ENCODE measurements at places on chromosomes 5 and 9. TPM values are rescaled to one million over a fixed set of nuclear protein-coding genes. Genes with fewer than 3 reads are reported as not detected.
A peak's percentile ranks its signal among the peaks of the same experiment; 100 is the strongest.

GRCh38 chr9:104080983-104081382, 13.1 kb upstream of the SMC2 start:
- DNase-seq, result no peak

GRCh38 chr5:179118338-179118737, 58.2 kb downstream of the ZNF354C start:
- DNase-seq, result no peak

GRCh38 chr5:55538661-55539060, 3.9 kb upstream of the PLPP1 start:
- DNase-seq, result no peak

- DNase-seq, result no peak
These were observed 5.1 kb upstream of the GNPDA1 start for GRCh38 chr5:142017832-142018427.

DNA sequence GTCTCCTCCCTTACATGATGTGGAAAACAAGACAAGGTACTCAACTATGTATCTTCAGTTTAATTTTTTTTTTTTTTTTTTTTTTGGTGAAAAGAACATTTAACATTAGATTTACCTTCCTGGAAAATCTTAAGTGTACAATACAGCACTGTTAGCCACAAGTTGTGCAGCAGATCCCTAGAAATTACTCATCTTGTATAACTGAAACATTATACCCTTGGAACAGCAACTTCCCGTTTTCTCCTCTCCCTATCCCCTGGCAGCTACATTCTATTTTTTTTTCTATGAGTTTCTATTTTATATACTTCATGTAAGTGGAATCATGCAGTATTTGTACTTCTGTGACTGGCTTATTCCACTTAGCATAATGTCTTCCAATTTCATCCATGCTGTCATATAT, 421.9 kb upstream of the FTMT start:
- no peak for DNase-seq

GRCh38 chr5:109739741-109740728, 50.3 kb downstream of the MAN2A1 start:
- DNase-seq, result peak; percentile 47

GRCh38 chr5:74477761-74478160, 162.8 kb downstream of the ENC1 start:
- DNase-seq, result no peak

SMIM33 gene
- 0.12 TPM for polyA plus RNA-seq

MEGF9 gene
- 15.6 TPM for polyA plus RNA-seq

DNA sequence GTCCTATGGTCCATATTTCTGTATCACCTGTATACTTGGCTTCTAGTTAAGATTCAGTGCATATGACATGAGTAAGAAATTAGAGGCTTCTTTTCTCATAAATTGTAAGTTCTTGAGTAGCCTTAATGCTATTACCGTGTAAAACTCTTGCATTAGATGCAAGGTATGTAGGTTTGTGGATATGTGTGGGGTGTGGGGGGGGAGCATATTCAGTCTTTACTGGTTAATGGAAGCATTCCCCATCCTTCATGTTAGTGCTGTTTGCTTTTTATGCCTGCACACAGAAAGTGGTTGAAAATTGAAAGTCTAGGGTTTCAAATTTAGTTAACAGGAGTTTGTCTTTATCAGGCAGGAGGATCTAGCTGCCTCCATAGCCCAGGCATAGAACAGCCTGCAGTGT, 16.1 kb downstream of the RAI14 start:
- DNase-seq, result no peak

SV2C gene
- 0.13 TPM for polyA plus RNA-seq

CRHBP gene
- polyA plus RNA-seq, result 20.7 TPM

DNA sequence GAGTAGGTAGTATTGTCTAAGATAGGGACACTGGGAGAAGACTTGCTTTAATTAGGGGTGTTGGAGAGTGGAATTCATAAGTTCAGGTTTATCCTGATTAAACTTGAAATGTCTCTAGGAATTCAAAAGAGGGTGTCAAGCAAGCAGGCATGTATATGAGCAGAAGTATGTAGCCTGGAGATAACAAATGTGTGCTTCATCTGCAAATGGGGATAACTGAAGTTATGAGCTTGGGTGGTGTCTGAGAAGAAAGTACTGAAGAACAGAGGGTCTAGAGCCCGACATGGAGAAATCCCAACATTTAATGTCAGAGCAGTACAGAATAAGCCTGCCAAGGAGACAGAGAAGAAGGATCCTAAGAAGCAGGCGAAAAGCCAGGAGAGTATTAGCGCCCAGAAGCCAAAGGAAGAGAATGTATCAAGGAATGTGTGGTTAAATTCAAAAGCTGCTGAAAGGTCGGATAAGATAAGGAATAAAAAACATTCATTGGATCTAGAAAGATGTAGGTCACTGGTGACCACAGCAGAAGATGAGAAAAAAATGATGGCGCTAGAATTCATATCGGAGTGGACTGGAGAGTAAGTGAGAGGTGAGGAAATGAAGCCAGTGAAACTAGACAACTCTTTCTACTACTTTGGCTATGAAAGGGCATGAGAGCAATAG, 401.5 kb upstream of the PIK3R1 start:
- no peak for DNase-seq

DNA sequence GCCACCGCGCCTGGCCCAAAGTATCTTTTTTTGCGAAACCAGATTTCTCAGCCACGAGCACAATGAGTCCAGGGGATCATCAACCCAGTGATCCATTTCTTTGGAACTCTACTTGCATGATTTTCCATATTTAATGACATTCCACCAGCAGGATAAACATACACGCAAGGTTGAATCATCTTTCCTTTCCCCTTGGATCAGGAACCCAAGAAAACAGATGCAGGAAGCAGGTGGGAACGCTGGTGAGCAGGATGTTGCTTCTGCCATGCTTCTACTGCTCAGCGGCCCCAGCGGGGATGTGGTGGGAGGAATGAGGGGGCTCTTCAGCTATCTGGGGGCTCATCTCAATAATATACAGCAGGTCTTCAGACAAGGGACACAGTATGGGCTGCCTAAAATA, 118.2 kb downstream of the SEC61B start:
- DNase-seq, result no peak

DNA sequence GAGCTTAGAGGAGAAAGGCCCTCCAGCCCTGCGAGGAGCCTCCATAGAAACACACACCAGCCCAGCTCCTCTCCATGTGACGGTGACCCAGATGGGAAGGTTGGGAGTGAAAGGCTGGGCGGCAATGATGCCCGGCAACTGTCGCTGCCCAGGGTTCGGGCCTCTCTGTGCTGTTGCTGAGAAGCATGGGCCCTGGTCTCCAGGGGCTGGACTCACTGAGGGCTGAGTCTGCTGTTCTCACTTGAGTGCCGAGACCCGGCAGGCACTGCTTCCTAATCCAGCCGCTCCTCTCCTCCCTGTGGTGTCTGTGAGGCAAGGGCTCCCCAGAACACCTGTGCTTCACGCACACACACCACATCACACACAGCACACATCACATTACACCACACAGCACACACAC, 493.6 kb downstream of the GADD45G start:
- DNase-seq, result no peak

TAF11L5 gene
- polyA plus RNA-seq, result not detected

DNA sequence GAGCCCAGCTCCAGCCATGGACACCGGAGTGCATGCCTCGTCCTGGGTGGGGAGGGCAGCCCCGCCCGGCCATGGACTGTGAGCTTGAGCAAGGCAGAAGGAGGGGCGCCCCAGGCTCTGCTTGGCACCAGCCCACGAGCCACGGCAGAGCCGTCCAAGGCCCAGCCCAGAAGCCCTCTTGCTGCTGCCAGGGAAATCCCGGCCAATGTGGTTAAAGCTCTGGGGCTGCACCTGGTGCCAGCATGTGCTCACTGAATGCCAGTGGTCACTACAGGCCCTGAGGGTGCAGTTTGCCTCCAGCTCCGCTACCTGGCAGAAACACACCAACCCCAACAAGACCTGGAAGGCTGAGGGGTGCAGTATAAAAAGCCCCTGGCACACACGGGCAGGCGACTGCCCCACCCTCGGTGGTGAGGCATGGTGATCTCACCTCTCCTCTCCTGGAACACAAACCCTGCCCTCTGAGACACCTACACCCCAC, 11.8 kb downstream of the BRD3 start:
- DNase-seq, result no peak

C9orf50 gene
- polyA plus RNA-seq, result 0.78 TPM

DNA sequence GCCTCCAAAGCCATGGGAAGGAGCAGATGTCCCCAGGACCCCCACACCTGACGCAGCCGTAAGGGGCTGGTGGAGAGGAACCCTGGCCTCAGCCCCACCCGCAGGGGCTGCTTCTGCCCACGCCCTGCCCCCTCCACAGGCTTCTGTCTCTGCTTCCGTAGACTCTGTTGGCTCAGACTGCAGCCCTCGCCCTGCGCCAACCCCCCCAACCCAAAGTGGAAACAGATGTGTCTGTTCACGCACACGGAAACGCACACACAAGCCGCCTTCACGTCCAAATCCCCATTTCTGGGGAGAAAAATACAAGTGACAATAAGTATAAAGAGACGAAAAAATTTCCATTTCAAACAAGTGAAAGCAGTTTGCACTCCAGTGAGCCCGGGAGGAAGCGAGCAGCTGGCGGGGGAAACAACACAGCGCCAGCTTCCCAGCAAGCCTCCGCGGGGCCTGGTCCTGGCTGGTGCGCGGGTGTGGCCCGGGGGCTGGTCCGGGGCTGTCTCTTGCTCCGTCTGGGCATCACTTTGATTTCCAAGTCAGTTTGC, 32.6 kb upstream of the RXRA start:
- DNase-seq, result peak; percentile 34

C9orf153 gene
- polyA plus RNA-seq, result 0.13 TPM

MLLT3 gene
- 27.3 TPM for polyA plus RNA-seq

- DNase-seq, result no peak
These were observed 10.0 kb upstream of the NDST1 start for GRCh38 chr5:150497989-150498317.

DNA sequence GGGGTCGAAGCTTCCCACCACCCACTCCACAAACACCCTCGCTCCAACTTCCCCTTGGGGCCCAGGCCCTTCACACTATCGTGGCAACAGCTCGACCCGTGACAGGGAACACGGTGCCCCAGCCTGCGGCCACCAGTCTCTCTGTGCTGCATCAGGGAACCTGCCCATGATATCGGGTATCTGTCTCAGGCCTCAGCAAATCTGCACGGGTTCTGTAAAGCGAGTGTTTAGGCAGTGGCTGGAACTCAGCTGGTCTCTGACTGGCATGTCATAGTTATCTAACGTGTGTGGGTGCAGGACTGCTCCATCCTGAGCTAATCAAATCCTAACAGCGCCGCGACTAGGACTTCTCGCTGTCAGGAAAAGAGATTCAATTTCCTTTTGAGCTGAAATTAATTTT, 42.9 kb downstream of the DBH start:
- DNase-seq, result no peak

DNA sequence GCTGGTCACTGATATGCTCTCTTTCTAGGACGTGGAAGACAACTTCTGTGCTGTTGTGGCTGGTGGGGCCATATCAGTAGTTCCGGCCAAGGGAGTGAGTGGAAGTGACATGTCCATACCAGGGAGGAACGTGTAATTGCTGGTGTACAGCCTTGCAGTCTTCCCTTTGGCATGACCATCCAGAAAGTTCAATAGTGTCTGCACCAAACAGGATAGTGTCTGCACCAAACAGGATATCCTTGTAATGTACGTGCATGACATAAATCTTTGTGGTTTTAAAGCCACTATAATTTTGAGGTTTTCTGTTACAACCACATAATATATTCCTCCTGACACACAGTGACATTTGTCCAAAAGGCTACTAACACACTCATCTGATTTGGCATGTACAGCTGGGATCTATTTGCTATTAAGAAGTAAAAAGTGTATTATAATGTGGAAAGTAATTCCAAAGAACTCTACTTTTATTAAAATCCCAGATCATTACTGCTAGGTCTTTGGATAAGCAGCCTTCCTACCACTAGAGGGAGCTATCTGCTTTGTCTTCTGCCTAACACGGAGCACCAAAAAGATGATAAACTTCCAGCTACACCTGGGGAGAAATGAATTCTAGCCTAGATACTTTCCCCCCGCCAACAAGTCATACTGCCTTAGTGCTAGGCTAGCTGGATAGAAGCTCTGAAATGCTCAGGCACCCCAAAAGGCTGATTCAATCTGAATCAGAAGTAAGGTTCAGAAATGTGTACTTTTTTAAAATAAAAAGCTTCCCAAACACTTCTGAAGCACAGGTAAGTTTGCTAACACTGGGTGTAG, 52.7 kb downstream of the RNF145 start:
- DNase-seq, result peak; percentile 65

DNA sequence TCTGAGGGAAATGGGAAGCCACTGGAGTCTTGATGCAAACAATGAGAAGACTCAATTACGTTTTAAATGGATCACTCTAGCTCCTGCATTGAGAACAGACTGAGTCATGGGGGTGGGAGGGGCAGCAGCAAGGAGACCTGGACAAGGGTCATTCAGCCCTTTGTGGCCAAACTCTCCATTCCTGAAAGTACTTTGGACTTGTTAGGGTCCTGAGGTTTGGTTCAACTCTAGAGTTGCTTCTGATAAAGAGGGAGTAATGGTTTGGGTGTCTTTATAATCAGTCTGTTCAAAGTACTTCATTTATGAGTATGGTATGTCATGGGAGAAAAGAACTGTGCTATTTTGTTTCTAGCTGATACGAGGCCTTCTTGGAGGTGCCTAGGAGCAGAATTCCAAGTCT, 67.7 kb upstream of the SMIM32 start:
- no peak for DNase-seq

DNA sequence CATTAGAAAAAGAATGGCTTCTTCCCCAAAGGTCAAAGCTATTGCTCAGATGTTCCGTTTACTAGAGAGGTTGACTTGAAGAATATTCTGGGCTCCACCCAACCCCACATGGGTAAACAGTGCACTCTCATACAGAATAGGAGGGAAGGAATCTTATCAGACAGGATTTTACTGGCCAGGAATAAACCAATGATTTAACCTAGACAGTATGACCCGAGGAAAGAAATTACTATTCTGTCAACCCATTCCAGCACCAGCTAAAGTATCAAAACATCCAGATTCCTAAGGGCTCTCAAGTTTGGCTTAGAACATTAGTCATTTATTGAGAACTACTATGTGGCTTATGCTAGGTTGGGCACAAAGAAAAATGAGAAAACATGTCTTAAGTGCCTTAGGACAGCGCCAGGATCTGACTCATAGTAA, 493.6 kb upstream of the KLF4 start:
- DNase-seq, result no peak

DNA sequence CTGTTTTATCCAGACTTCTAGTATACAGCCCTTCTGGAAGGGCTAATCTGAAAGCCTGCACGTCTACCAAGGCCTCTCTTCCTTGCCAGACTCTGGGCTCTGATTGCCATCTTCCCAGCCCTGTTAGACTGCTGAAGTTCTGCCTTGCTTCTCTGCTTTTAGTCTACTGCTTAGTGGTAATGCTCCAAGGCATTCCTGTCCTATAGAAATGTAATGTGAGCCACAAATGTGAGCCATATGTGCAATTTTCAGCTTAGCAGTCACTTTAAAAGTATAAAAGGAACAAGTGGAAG, 32.1 kb downstream of the WNK2 start:
- no peak for DNase-seq
